Glomerular endothelial cell (primary cell): ENCODE measurements at places on chromosomes 5 and 9. TPM values are rescaled to one million over a fixed set of nuclear protein-coding genes. Genes with fewer than 3 reads are reported as not detected.

DNA sequence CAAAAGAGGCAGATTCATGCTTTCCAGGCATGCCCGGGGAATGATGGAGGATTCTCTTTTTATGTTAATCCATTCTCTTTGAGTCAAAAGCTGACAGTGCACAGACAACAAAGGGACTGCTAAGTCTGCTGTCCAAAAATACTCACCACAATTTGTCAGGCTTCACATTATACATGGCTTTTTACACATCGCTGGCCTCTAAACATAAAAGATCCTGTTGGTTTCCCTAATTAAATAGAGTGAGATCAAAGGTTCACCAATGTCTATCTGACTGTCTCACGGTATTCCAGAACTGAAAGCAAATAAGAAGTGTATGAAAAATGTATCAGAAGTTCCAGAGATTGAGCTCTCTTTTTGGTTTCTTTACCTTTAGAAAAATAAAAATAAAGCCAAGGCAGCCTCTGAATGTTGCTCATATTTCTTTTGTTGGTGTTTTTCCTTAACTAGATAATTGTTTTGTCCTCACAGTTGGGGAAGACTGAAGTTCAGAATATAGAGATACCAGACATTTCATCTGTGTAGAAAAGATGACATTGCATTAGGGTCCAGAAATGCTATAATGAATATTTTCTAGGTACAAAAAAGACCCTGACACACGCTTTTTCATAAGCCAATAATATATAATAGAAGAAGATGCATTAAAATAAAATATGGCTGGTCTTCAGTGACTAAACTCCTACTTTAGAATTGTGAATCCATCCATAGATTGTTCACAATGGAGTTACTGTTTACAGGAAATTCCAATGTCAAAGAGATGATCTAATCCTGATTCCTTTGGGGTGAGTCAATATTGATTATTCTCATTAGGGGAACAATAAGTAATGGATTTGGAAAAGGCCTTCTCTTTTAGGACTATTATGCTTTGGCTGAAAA is 688.2 kb upstream of the CDH6 start:
- peak; percentile 10 for DNase-seq

DNA sequence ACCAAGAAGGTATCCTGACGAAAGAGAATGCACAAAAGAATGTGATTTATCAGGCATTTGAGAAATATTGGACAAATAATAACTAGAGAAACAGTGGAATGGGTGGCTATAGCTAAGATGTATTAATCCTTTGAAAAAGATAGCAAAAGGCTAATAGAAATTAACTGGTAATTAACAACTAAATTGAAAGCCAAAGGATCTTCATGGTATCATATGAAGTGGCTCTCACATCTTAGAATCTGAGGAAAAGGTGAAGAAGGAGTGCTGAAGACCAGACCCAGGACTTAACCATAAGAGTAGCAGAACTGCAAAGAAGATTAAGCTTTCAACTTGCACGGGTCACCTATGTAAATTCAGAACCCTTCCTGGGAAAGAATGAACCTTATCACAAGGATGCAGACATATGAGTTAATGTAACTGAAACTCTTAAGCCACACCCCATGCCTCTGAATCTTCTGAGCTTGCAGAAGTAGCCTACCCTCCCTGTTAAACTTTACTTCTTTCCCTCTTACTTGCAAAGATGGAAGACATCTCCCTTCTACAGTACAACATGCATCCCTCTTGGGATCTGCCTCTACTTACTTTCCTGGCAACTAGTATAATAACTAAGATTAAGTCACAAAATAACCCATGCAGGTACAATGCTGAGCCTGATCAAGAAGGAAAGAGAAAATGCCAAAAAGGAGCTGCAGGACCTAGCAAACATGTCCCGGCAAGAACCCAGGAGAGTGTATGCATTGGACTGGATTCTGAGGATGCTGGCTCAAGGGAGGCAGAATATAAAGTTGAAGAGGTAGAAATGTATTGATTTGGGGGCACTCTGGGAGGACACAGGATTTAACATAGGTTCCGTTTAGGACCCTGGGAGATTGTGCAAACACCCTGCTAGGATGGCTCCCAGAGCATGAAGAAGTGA is 395.5 kb upstream of the SLC30A5 start:
- DNase-seq, result no peak

MARCHF11 gene
- total RNA-seq, result not detected in 2 replicates

- DNase-seq, result no peak
Measured at GRCh38 chr5:159645179-159645846, 271.0 kb upstream of the ADRA1B start.

ADAMTS2 gene
- 0.68 and 6.1 TPM in 2 replicates for total RNA-seq

DNA sequence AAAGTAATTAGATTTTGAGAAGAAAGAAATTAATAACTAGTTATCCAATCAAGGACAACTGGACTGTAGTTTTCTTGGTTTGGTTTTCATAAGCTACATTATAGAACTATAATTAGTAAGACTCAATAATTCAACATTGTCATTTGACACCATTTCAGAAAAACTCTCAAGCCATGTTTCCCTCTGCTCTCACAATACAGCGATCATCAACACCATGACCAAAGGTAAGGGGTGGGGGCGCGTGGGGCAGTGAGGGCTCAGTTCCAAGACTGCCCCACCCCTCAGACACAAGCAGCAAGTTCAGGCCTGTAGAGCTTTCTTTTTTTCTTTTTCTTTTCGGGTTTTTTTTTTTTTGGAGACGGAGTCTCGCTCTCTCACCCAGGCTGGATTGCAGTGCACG is 6.4 kb downstream of the CMBL start:
- DNase-seq, result no peak

DNA sequence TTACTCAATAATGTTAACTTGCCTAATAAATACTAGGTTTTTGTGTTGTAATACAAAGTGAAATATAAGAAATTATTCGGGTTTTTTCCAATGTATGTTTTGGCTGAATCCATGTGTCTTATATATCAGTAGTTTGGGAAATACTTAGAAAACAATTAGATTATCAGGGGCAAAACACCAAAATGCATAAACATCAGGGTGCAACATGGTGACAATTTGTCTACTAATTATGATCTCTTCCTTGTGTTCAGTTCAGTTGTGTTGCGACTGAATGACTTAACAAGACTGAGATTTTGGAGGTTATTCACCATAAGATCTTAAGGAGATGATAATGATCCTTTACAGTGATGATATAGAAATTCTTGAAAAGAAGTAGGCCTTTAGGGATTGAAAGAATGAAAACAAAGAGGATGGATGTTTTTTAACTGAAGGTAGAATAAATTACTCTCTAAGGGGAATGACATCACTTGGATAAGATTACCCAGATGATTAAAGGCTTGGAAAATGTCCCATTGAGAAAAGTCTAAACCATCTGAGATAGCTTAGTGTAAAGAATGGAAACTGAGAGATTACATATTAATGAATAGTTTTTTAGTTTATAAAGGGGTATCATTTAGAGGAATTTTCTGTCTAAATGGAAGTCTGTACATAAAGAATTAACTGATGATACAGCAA is 415.8 kb downstream of the SPATA31D1 start:
- DNase-seq, result no peak

DNA sequence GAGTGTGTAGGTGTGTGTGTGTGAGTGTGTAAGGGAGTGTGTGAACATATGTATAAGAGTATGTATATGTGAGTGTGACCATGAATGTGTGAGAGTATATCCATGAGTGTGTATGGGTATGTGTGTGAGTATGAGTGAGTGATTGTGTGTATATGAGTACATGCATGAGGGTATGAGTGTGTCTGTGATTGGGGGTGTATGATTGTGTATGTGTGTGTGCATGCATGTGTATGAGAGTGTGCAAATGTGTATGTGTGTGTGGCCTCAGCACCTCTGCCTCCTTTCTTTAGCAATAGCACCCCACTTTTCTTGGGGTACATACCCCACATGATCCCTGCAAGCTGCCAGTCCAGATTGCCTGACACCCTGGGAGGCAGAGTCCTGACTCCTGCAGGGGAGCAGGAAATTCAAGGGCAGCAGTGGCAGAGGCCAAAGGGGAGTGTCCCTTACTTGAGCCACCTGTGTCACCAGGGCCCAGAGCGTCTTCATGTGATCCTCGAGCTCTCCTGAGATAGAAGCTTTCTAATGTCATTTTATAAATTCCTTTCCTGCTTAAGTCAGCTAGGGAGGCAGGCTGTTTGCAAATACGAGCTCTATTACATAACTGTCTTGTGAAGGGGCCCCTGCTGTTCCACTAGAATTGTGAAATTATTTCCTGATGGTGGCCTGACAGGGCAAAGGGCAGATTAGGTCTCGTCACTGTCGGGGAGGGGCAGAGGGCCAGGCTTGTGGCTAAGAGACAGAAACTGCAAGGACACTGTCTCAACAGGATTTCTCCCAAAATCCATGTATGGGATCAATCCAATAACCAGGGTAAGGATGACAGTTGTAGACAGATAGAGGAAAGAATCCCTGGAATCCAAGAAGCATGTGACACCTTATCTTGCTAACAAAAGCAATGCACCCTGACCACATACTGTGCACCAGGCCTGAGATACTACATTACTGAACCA is 389.1 kb downstream of the GADD45G start:
- DNase-seq, result no peak

TNIP1 gene
- 146 and 221 TPM in 2 replicates for total RNA-seq

DNA sequence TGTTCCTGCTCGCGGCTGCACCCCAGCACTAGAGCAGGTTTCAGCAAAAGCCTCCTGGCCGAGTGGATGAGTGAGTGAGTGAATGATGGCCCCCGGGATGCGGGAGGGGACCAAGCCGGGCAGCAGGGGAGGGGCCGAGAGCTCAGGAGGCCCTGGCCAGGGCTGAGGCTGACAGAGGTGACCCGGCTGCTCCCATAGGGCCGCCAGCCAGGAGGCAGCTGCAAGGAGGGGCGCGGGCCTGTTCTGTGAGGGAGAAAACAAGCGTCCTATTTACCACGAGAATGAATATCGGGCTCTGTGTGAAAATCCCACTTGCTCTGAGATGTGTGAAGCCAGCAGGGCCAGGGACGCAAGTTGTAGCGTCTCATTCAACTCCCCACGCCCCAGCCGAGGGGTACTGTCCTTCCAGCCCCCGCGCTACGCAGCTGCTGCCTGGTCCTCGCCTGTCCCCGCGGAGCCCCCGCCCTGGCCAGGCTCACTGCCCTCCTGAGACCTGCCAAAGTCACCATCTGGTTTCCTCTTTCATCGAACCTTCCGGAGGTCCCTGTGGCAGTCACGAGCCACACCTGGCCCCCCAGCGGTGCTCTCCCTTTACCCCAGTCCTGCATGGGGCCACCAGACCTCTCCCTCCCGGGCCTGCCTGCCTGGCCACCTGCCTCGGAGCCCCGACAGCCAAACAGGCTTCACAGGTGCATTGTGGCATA is 38.8 kb downstream of the RASGEF1C start:
- no peak for DNase-seq
